ENCODE measurements at places on chromosomes 16 and 17.

DNA sequence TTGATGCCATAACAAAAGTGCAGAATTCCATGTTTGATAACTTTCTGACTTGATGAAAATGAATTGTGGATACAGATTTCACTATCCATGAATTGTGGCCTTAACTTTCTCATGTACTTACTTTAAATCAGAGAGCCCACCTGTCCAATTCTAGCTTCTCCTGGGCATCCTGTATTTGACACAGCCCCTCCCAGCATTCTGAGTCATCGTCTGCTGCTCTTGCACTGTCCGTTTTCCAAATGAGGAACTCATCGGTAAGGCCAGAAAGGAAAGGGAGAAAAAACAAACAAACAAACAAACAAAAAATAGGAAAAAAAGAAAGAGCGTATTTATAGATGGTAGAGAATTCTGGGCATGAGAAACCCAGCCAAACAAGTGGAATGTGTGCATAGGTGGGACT, 361.6 kb downstream of the WWOX start:
- no peak for DNase-seq

DNA sequence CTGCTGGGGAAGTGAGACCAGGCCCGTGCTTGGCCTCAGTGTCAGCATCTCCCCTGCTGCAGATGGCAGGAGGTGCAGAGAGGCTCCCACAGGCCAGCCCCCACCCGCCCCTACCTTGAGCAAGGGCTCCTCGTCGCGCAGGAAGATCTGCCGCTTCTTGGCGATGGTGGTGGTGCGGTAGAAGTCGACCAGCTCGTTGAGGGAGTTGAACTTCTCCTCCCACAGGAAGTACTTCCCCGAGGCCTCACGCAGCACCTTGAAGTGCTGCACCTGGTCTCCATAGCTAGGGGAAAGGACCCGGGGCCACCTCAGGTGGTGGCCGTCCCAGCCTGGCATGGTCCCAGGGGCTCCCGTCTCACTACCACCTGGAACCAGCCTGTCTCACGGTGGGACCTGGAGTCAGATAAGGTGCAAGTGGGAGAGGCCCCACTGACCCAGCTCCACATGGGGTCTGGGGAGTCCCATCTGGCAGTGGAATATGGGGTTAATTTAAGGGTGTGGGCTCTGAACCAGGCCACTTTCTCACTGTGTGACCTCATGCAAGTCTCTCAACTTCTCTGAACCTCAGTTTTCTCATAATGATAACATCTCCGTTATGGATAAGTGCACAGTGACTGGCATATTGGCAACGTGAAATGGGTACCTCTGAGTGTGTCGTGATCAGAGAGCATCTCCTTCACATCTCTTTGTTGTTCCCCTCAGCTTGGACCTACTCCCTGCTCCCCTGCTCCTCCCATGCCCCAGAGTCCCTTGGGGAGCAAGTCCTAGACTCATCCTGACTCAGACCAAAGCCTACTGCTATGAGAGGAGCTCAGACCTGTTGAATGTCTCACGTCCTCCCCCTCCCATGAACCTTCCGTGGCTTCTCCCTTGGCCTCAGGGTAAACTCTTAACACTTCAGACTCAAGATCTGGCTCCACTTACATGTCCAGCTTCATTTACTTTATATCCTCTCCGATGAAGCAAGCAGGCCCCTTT, 19.8 kb upstream of the FAM83G start:
- no peak for DNase-seq

DNA sequence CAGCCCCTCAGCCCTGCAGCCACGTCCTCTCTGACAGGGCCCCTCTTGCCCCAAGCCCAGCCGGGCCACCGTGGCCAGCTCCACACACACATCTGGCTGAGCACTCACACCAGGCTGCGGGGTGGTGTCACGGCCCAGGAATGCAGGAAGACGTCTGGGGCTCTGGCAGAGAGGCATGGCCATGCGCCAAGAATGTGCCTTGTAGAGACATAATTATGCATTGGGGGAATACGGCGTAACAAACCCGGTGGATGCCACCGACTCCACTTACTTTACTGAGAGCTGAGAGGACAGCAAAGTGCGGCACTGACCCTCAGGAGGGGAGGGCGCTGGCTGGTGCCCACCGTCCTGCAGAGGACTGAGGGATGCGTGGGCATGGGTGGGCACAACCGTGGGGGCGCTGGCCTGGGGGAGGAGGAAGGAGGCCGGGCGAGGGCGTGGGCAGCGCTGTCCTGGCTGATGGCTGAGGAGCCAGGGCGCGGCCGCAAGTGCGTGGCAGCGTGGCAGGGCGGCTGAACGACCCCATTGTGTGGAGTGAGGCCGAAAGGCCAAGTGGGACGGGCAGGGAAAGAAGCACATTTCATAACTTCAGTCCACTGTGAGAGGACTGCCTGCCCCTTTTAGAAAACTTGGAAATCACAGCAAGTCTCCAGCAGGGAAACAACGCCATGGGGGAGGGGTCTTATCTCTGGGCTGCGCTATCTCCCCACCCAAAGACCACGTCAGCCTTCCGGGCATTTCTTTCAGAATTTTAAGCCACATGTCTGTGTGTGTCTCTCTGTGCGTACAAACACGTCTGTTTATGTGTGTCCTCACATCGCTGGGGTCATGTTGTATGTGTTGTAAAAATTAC, 30.6 kb downstream of the METRNL start:
- no peak for DNase-seq

DNA sequence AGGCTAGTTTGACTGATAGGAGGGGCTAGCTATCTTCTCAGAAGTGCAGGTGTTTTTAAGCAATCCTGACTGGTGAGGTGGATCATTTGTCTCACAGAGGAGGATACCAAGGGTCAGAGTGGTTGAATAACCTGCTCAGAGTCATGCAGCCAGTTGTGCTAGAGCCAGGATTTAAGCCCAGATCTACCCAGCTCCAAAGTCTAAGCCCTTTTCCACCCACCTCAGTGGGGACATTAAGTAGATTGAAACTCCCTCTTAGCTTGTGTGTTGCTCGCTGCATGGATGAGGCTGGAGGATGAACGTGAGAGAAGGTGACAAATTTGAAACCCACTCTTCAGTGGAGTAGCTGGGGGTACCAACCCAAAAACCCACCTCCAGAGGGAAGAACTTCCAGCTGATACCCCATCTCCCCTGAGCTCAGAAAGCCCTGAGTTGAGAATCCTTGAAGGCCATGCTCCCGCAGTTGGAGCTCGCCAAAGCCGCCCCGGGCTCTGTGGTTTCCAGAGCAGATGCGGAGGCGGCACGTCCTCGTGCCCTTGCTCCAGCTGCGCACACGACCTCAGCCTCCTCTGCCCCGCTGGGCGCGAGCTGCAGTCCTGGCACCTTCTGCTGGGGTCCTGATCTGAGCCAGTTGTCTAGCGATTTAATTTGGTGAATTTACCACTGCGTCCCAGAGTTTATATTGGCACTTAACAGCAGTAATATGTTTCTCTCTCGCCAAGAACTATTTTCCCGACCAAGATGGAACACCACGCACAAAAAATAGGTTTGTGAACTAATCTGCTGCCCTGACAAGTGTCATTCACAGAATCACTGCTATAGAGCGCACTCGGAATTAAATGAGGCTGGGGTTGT, 159.5 kb downstream of the CCDC182 start:
- no peak for DNase-seq

DNA sequence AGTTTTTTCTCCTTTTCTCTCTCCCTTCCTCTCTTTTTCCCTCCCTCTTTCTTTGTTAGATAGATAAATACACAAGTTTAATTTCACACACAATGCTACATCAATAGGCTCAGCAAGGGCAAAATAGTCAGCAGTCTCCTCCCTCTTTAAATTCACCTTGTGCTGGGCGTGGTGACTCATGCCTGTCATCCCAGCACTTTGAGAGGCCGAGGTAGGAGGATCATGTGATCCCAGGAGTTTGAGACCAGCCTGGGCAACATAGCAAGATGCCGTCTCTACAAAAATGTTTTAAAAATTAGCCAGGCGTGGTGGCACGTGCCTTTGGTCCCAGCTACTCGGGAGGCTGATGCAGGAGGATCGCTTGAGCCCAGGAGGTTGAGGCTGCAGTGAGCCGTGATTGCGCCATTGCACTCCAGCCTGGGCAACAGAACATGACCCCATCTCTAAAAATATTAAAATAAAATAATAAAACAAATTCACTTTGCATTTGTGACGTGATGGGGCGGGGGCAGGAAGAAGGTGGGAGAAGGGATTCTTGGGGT, 27.4 kb downstream of the IL21R start:
- DNase-seq = no peak

GRCh38 chr17:62098623-62099231, 33.6 kb upstream of the MED13 start:
- no peak for DNase-seq

- no peak for DNase-seq
These were observed at the start of gene FKBP10 for GRCh38 chr17:41812381-41813151. Gene FKBP10, plus strand, starts transcription at chr17:41813004. Its CDS starts 31 bp downstream, at chr17:41813035.

GRCh38 chr17:75249564-75249963, 11.8 kb downstream of the GGA3 start:
- no peak for DNase-seq

DNA sequence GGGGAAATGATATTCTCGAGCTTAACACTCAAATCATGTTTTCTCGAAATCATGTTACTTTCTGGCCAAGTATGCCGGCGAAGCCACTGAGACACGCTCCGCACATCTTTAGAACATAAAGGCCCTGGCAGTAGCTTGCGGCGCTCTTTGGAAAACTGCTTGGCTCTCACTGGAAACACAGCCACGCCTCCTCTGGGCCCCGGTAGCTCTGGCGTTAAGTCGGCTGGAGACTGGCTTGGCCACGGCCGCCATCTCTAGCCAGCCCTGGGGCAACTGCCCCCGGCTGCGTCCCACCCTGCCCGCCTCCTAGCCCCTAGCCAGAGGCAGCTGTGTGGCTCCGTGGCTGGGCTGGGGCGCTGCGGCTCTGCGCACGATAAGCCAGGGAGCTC, 9.2 kb upstream of the BAIAP2 start:
- DNase-seq = no peak

GRCh38 chr16:53445534-53445933, 11.3 kb downstream of the RBL2 start:
- DNase-seq = no peak

DNA sequence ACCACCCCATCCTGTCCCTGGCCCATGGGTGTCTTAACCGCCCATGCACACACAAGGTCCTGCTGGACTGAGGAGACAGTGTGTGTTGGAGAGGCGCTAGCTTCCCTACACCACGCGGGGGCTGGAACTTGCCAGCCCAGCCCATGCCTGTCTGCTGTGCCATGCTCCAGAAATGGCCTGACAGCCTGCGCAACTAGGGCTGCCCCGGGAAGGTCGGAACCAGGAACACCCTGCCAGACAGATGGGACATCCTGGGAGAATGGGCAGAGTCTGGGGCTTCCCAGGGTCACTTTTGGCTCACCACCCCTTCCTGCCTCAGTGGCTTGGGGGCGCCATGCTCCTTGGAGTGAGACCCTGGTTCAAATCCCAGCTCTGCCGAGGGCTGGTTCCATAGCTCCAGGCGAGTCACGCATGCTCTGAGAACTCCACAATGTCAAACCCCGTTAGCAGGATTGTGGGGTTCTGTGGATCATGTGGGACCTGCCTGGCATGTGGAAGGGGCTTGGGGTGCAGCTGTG, 36.2 kb downstream of the SREBF1 start:
- DNase-seq = no peak

DNA sequence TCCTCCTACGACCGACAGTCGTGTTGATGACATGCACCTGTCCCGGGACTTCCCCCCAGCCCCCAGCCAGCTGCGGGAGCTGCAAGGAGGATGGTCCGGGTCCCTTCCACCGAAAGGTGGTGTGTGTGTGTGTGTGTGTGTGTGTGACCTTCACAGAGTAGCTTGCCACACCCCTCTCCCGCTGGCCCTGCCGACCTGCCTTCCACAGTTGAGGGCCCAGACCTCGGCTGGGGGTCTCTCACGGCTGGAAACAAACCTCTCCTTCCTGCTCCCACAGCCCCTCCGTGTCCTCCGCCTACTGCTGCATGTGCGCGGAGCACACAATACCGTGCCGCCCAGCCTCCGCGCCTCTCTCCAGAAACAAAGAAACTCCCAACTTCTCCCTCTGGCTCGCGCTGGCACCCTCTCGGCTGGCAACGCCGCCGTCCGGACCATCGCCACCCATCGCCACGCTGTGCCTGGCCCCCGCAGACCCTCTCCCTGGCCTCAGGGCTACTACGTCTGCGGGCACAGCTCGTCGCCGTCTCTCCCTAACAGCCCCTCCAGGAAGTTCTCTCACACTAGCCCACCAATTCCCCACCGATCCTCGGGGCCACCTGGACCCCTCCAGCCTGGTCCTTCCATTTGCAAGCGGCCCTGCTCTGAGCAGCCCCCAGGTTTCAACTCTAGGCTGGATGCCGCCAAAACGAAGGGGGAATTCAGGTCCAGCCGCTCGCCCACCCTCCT, 81.2 kb downstream of the TIMM22 start:
- no peak for DNase-seq

DNA sequence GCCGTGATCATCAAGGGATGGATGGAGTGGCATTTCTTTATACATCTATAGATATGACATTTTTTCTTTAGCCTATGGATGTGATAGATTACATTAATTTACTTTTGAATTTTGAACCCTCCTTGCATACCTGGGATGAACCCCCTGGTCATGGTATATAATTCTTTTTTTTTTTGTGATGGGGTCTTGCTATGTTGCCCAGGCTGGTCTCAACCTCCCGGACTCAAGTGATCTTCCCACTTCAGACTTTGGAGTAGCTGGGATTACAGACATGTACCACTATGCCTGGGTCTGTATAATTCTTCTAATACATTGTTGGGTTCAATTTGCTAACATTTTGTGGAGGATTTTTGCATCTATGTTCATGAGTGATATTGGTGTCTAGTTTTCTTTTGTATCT, 1.7 kb upstream of the TNS4 start:
- no peak for DNase-seq

- no peak for DNase-seq
These were observed 17.5 kb downstream of the ABCA9 start for GRCh38 chr17:69043098-69043734.

GRCh38 chr17:76585649-76586593, at the start of gene ST6GALNAC2:
Gene ST6GALNAC2, minus strand, starts transcription at chr17:76585860. Its CDS starts 52 bp downstream, at chr17:76585808.
- no peak for DNase-seq

DNA sequence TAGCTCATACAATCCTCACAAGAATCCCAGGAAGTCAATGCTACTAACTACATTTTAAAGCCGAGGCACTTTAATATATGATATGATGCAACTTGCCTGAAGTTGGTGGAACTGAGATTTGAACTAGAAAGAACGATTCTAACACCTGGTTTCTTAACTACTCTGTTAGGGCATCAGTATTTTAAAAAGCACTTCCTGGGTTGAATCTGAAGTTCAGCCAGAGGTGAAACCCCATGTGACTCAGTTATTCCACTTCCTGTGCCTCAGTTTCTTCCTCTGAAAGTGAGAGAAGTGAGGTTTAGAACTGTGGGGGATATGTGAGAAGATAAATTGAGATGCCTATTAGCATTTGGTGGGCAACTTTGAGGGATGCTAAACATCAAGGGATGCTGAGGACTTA, 129.4 kb upstream of the ANKFN1 start:
- no peak for DNase-seq

- no peak for DNase-seq
These were observed 396.9 kb downstream of the CDH13 start for GRCh38 chr16:83023640-83024039.

DNA sequence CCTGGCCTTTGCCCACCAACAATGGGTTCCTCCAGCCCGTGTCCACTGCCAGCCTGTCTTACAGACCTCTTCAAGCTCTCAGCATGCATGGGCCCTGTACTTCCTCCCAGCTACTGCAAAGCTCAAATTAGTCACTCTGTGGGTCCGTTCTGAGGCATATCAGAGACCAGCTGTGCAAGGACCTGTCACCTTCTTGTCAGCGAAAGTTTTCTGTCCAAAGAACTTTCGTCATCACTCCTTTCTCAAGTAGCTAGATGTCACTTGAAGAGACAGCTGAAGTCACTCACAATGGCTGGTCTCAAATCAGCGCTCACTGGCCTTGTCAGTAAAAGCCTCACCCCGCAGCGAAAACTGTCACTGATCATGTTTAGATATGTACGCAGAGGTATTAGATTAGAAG, 91.4 kb upstream of the DYNLRB2 start:
- no peak for DNase-seq

- DNase-seq = no peak
These were observed 21.2 kb downstream of the MEAK7 start for GRCh38 chr16:84482951-84483881.
